HCT116 (cell line): ENCODE measurements at places on chromosomes 5 and 9.

- DNase-seq = no peak
Observed at GRCh38 chr5:132754947-132755346, 7.7 kb downstream of the CCNI2 start.

- DNase-seq = no peak
Observed at GRCh38 chr9:130268521-130269211, 3.1 kb downstream of the HMCN2 start.

DNA sequence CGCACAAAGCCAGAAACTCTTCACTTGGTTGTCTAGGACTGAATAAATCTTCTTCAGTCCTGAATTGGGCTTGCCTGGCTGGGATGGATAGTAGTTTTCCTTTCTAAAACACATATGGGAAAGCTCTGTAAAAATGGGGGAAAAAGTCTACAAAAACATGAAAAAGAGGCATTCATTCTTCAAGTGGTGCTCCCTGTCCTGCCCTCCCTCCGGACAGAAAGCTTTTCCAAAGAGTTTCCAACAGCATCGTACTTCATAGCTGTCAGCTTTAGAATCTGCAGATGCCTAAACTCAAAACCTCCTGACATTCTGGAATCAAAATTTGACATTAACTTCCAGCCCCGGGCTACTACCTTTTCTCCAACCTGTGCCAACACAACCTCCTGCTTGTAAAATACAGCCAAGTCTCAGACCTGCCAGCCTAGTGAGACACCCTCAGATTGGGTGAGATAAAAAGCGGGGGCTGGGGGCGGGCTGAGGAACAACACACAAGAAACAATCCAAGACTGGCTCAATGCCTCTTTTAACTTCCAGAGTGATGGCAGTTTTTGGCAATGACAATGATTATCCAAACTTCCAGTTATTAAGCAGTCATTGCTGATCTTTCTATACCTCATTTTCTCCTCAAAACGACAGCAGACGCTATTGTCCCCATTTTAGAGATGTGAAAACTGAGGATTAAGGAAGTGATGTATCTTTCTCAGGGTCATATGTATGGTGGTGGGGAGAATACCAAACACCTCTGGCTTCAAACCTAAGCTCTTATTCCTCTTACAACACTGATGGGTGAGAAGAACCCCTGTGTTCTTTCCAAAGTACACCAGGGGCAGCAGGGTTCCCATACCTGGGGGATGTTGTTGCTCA lies 1.3 kb downstream of the TNC start:
- no peak for DNase-seq

DNA sequence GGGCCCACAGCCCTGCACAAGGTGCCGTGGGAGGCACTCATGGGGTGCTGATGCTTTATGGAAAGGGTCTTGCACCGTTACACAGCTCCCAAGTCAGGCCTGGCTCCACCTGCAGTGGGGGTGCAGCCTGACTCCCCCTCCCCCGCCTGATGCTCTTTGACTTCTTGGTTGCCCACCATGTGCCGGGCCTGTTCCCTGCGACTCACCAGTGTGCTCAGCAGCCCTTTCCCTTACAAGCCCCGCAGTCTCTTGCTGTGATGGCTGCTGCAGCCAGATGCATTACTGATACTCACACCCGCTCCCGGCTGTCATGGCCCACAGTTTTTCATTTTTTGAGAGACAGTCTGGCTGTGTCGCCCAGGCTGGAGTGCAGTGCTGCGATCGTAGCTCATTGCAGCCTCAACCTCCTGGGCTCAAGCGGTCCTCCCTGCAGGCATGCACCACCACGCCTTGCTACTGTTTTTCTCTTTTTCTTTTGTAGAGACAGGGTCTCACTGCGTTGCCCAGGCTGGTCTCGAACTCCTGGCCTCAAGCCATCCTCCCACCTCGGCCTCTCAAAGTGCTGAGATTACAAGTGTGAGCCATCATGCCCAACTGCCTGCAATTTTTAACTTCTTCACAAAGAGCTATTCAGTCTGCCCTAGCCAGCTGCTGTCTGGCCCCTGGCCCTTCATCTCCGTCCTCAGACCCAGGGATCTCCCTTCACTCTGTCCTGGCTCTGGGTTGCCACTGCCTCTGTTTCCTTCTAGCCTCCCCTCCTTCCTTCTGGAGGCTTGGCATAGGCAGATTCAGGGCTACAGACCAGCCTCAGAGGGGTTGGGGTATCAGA lies 109.5 kb downstream of the RXRA start:
- DNase-seq = no peak

- no peak for DNase-seq
Observed at GRCh38 chr9:107539427-107540163, 50.0 kb upstream of the KLF4 start.

GRCh38 chr5:72107901-72108201 lies 576 bp downstream of the MAP1B start:
- no peak for DNase-seq

DNA sequence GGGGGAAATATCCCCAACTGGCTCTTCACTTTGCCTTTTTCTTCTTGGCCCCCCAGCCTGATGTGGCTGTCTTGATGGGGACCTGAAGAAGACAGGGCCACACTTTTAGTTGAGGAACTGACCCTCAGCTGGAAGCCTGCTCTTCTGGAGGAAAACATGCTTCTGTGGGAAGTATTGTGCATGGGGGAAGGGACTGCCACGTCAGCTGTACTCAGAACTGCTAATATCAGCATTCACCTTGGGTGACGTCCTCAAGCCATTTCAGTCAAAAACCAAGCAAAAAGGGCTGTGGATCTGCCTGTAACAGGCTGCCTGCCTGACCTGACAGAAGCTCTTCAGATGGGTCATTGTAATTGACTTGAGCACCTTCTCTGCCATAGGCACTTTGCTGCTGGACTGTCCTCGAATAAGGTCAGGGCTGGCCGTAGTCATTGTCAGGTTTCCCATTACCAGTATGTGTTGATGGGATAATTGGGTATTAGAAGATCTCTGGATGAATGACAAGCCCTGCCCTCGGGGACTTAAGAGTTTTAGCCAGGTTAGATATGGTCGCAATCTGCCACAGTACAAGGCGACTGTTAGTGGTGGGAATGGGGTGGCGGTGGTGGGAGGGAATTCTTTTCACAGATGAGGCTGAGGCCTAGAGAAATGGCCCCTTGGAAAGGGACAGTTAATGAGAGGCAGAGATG lies 10.4 kb downstream of the RAI14 start:
- no peak for DNase-seq

GRCh38 chr5:82097-82496 lies 9.9 kb upstream of the PLEKHG4B start:
- no peak for DNase-seq

- no peak for DNase-seq
Observed at GRCh38 chr5:179874136-179874535, 15.5 kb upstream of the MRNIP start.

DNA sequence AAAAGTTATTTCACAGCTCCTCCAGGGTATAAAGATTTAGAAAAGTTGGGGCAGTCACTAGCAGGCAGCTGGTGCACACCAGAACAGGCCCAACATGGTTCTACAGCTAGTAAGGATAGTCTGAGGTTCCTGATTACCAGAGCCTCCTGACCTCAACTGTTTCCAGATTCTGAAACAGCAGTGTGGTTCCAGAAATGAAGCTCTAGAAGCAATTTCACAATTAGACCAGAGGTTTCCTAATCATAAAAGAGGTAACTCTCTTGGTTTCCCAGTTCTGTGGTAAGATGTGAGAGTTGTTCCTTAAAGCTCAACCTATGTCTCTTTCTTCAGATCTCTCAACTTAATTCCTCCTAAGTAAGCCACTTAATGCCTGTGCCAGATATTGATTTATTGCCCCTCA lies 11.9 kb downstream of the AGTPBP1 start:
- DNase-seq = no peak
